ENCODE measurements at places on chromosomes 5 and 9.
A peak's percentile ranks its signal among the peaks of the same experiment; 100 is the strongest.

GRCh38 chr5:138929571-138929955, 54.4 kb upstream of the LRRTM2 start:
- no peak for DNase-seq

DNA sequence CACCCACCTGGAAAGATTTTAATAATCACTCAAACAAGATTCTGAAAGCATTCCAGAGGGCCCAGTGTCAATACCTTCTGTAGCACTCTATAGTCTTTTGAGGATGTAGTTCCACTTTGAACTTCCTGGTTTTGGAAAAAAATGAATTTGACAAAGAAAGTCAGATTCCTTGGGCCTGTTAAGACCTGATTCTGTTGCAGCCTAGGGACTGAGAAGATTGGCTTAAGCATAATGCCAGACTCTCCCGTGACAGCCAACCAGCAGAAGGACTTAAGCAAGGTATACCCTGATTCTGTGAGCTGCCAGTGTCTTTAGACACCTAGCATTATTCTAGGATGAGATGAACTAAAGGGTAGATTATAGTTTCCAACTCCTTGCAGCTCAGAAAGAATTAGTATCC, 6.8 kb downstream of the SPINK5 start:
- no peak for DNase-seq

DNA sequence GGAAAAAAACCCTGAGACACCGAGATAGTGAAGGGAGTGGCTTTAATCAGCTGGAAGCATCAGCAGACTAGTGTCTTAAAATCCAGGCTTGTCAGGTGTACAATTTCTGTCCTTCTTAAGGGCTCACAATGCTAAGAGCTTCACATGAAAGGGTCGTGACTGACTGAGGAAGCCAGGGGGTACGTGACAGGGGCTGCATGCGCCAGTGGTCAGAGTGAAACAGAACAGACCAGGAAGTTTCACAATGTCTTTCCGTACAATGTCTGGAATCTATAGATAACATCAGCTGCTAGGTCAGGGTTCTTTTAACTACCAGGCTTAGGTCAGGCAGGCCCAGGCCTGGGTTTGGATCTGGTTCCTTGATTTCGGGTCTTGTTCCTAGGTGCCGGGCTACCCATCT, 253.0 kb downstream of the CDH10 start:
- DNase-seq = no peak

- DNase-seq = peak; percentile 34
Observed at GRCh38 chr9:83447351-83447750, 90.8 kb downstream of the FRMD3 start.

DNA sequence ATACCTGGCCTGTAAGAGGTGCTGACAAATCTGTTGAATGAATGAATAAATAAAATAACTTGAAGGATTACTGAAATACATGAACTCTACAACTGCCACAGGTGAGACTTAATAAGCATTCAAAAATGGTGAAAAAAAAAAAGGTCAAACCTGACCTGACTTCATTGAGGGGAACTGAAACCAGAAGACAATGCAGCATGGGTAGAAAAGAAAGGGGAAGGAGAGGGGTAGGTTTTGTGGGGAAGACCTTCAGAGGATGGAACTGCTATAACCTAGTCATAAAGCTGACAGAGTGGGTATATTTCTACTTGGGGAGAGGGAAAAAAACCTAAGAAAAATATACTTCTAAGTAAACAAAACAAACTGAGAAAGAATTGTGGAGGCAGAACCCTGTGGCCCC, 56.6 kb downstream of the RASEF start:
- no peak for DNase-seq

GRCh38 chr5:5480481-5481111, 58.1 kb downstream of the ICE1 start:
- no peak for DNase-seq

GRCh38 chr9:4508246-4508906, 18.1 kb downstream of the SLC1A1 start:
- no peak for DNase-seq

DNA sequence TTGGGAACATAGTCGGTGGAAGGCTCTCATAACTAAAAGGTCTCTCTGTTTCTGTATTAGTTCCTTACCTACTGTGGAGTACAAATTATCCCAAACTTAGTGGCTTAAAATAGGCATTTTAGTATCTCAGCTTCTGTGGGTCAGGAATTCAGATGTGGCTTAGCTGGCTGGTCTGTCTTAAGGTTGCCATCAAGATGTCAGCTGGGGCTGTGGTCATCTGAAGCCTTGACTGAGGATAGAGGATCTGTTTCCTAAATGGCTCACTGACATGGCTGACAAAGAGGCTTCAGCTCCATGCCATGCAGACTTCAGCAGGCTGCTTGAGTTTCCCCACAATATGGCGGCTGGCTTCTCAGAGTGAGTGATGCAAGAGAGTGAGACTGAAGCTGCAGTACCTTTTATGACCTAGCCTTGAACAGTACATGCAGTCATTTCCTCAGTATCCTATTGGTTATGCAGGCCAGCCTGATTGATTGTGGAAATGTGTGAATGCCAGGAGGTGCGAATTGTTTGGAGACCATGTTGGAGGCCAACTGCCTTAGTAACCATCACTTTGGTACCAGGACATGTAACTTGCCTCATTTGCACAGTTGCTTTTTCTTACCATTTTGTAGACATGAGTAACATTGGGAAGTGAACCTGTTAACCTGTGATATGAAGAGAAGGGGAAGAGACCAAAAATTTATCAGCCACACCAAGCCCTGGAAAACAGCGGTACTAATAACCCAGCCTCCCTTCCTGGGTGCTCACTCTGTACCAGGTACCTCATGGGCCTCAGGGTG, 152.8 kb upstream of the IER5L start:
- DNase-seq = no peak

GRCh38 chr5:154487541-154487940, 9.5 kb upstream of the HAND1 start:
- no peak for DNase-seq

DNA sequence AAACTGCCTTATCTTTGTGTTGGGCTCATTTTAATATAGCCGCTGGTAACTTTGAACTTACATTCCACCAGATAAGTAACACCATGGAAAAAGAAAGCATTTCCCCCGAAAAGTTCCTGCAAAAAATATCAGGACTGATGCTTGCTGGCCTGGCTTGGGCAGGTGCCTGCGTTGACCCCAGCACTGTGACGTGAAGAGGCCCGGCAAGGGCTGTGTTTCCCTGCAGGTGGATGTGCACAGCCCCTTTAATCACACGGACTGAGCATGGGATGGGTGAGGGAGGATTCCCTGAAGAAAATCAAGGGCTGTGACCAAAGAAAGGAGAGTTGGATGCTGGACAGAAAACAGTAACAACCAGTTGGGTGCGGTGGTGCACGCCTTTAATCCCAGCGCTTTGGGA, 138.2 kb downstream of the NSG2 start:
- DNase-seq = no peak

DNA sequence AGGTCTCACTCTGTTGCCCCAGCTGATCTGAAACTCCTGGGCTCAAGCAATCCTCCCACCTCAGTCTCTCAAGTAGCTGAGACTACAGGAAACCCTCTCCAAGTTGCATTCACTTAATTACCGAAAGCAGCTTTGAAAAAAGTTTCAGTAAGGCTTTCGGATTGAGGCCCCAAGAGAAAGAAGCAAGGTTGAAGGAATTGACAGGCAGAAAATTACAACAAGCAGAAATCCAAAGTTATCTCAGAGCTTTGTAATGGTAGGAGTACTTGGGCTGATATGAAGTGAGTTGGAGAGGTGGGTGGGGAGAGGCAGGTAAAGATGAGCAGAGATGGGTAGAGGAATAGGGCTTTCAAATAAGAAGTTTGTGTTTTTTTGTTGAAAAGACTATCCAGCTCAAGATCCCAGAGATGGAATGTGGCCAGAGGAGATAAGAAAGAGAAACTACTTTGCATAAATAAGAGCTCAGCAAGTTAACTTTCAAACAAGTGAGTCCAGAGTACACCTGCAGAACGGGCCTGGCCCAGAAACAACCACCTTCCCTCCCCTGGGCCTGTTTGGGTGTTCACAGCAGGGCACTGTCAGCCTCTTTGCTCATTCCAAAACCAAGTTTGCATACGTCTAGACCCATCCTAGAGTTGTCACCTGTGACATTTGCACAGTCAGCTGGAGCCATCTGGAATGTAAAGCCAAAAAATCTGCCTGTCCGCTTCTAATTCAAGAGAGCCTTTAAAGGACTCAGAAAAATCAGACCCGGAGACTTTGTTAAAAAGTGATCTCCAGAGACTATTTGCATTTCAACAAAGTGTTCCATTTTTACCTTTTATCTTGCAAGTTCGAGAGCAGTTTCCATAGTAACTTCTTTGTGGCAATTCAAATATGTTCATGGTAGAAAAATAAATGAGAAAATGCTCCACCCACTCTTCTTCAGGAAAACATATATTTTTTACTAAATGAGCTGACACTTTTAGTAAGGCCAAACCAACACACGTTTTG, 2.2 kb upstream of the CLINT1 start:
- DNase-seq = no peak

DNA sequence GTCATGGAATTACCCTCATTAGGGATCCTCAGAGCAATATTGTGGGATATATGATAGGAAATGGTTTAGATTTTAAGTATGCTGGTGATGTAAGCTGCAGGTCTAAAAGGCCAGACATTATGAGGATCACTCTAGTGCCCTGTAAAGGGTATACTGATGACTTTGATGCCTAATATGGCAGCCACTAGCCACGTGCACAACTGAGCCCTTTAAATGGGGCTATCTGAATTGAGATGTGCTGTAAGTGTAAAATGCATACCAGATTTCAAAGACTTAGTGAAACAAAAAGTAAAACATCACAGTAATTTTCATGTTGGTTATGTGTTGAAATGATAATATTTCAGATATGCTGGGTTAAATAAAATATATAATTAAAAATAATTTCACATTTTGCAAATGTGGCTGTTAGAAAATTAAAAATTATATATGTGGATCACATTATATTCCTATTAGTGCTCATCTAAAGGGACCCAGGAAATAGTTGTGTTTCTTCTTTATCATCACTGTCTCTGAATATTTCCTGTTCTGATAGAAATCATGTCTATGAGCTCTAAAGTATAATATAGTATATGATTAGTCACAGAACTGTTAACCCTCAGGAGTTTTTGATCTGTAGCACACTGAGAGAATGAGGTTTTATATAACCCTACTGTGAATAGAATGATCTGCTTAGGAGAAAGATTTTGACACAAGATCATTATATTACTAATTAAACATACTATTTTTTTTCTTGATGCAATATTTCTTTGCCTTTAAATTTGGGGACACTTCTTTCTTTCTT, 50.1 kb downstream of the OSTF1 start:
- no peak for DNase-seq

GRCh38 chr5:177967221-177967887, 28.7 kb downstream of the PROP1 start:
- DNase-seq = no peak

- no peak for DNase-seq
Observed at GRCh38 chr9:21295992-21296391, 9.1 kb downstream of the IFNA5 start.

GRCh38 chr5:119879446-119879845, 250.1 kb downstream of the FAM170A start:
- DNase-seq = no peak

GRCh38 chr9:35664531-35665470, at the start of gene ARHGEF39:
ARHGEF39 (minus strand) TSS chr9:35665195; CDS start chr9:35665169, 26 bp downstream.
- peak; percentile 90 for DNase-seq

- DNase-seq = no peak
Observed at GRCh38 chr5:178338750-178339144, 106.1 kb upstream of the PHYKPL start.

DNA sequence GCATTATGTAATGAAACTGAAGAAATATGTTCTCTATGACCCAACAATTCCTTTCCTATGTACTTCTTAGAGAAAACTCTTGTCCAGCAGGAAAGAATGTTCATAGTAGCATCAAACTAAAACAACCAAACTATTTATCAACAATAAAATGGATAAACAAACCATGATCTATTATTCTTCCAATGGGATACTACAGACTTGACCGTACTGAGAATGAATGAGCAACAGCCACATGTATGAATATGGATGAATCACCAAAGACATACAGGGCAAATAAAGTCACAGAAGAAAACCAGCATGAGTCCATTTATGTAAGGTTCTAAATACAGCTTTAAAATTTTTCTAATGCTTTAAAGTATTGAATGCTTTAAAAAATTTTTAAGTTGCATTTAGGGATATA, 73.6 kb upstream of the SUSD1 start:
- no peak for DNase-seq

- no peak for DNase-seq
Observed at GRCh38 chr5:154117050-154117449, 73.5 kb upstream of the GALNT10 start.

Data from left ventricle myocardium superior (tissue), 1 donor.